ENCODE measurements at places on chromosomes 13 and 19.

DNA sequence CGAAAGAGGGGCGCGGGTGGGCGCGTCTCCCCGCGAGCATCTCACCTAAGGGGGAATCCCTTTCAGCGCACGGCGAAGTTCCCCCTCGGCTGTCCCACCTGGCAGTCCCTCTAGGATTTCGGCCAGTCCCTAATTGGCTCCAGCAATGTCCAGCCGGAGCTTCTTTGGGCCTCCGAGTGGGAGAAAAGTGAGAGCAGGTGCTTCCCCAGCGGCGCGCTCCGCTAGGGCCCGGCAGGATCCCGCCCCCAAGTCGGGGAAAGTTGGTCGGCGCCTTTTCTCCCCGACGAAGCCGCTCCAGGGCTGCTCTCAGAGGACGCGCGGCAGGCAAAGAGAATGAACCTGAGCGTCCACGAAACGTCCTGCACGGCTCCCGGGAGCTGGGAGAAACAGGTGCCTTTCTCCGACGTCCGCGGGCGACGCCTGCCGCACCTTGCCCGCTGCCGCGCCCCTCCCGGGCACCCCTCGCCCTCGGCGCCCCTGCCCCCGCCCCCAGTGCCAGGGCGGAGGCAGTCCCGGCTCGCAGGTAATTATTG is 366 bp upstream of the KL start:
- no peak for DNase-seq

- no peak for DNase-seq
These were observed 790 bp upstream of the SUGT1 start for GRCh38 chr13:52651897-52652195.

- no peak for DNase-seq
These were observed 20.0 kb downstream of the ENOX1 start for GRCh38 chr13:43766725-43767124.

DNA sequence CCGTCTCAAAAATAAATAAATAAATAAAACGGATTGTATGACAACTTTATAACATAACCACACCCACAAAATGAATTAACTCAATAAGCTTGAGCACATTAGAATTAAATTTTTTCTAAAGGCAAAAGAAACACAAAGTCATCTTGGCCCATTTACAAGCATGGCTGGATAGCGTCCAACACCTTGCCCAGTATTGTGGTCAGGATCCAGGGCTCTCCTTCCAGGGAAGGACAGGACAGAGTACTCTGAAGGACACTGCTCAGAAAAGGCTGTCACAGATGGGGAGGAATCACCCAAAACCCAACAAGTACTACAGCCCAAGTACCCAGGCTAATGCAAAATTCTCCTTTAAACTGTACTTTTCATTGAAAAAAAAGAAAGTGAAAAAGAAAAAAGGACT is 27.1 kb downstream of the SUGP2 start:
- DNase-seq = no peak

DNA sequence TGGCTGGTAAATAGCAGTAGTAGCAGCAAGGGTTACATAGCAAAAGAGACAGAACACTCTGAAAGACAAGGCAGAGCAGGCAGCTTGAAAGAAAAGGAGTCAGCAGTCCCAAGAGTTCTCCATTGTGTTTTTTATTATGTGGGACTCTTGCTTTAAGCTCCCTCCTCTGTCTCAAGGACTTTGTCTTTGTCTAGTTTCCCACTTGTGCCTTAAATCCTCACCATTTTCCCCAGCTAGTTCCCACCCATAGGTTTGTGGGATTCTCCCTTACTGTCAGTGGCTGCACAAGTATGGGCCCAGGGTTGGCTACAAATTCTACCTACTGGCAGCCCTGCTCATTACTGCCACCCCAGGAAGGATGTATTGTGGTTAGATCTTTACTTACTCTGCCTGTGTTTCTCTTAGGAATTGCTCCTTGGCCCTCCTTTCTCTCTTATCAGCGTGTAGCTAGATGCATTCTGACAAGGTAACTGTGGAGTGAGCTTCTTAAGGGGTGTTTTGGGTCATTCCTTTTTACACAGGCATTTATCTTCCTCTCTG is 413.4 kb upstream of the PCDH9 start:
- no peak for DNase-seq

DNA sequence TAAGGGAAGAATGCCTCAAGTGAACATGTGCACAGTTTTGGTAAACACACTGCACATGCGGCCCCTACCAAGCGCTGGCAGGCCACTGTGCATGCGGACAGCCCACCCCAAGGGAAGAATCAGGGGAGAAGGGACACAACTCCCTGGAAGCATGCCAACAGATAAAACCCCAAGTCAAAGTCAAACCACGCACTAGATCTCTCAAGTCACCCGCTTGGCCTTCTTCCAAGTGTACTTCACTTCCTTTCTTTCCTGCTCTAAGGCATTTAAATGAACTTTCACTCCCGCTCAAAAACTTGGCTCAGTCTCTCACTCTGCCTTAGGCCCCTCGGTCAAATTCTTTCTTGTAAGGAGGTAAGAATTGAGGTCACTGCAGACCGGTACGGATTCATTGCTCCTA is 4.6 kb upstream of the RFXAP start:
- DNase-seq = no peak

DNA sequence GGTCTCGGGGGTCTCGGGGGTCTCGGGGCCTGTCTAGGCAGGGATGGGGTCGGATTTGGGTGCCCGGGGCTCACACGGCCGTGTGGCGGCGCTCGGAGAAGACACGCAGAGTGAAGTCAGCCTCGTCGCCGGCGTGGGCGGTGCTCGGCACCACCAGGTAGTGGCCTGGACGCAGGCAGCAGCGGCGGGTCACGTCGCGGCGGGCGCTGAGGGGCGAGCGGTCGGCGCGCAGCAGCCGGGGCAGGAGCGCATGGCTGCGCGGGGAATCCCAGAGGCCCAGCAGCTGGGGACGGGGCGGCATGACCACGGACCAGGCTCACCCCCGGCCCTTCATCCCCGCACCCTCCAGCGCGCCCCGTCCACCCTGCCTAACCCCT is 8.2 kb downstream of the CAPN12 start:
- DNase-seq = no peak

DNA sequence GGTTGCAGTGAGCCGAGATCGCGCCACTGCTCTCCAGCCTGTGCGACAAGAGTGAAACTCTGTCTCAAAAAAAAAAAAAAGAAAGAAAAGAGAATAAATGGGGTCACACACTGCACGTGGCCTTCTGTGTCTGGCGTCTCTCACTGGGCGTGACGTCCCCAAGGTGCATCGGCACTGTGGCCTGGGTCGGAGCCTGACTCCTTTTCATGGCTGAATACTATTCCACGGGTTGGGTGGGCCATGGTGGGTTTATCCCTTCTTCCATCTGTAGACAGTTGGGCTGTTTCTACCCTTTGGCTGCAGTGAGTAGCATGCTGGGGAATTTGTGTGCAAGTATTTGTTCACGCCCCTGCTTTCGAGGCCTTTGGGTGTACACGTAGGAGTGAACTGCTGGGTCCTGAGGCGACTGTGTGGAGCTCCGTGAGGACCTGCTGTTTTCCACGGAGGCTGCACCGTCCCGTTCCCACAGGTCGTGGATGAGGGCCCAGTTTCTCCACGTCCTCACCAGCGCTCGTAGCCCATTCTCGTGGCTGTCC is 8.3 kb upstream of the MISP start:
- no peak for DNase-seq

- no peak for DNase-seq
These were observed 11.5 kb downstream of the MYH14 start for GRCh38 chr19:50214699-50215543.

- DNase-seq = no peak
These were observed 10.3 kb downstream of the PDE4A start for GRCh38 chr19:10430505-10431253.

DNA sequence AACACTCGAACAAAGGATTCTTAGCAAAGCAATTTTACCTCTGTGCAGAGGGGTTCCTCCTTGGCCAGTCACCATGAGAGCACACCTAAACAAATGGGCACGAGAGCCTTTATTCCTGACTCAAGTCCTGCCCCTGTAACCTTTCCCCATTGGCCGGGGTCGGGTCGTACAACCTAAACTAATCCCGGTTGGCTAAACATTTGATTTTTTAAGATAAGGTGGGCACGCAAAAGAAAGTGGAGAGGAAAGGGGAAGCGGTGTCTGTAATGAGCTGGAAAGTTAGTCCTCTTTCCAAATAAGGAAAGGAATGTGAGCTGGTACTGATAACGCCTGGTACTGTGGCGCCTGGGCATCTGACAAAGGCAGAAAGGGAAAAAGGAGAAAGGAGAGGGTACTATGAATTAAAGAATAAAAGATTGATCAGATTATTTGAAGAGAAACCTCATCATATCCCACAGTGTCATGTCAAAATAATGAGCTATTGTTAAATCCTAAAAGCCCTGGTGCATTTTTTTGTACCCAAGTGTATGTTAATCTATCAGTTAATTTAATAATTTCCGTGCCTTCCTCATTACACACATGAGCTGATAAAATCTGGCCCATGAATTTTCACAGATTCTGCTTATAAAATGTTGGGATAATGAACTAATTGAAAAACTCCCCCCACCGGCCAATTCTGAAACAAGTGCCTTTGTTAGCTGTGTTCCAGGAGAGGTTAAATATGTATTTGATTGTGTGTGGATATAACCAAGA is 335.7 kb downstream of the RFC3 start:
- no peak for DNase-seq

DNA sequence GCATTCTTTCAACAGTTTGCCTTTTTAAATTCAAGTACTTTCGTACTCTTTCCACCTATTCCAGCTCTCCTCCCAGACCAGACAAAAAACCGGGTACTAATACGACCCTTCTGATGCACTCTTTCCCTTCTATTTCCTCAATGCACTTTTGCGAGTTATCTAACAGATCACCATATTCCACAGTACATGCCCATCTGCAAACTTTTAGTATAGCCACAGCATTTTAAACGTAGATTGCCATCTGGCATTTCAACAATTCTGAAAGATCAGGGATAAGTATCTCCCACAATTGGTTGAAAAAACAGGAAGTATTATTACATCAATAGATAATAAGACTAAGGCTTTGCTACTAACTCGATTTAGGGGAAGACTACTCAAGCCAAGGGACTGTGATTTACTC is 31.5 kb downstream of the RBM26 start:
- no peak for DNase-seq

DNA sequence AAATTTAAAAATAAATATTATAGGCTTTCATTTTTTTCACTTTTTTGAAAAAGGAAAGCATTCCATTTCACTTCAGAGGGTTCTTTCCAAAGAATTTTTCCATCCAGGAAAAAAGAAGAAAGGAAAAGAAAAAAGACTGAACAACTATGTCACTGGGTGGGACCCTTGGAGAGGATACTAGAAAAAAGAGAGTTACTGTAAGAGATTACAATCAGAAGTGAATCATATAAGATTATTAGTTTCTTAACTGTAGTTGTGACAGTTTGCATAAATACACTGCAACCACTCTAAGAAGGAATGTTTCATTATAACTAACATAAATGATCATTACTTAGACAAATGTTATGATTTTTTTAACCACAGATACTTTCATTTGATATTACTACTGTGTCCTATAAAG is 87.8 kb downstream of the KLF12 start:
- no peak for DNase-seq

- DNase-seq = no peak
These were observed 1183.9 kb downstream of the DIAPH3 start for GRCh38 chr13:58979851-58980250.

GRCh38 chr19:31515931-31516330 is 166.7 kb upstream of the TSHZ3 start:
- no peak for DNase-seq

GRCh38 chr19:56917998-56918397 is 77.5 kb upstream of the PEG3 start:
- DNase-seq = no peak

- no peak for DNase-seq
These were observed 30.5 kb downstream of the STK24 start for GRCh38 chr13:98546402-98546801.

GRCh38 chr19:13887018-13887436 is 10.1 kb downstream of the NANOS3 start:
- DNase-seq = no peak

DNA sequence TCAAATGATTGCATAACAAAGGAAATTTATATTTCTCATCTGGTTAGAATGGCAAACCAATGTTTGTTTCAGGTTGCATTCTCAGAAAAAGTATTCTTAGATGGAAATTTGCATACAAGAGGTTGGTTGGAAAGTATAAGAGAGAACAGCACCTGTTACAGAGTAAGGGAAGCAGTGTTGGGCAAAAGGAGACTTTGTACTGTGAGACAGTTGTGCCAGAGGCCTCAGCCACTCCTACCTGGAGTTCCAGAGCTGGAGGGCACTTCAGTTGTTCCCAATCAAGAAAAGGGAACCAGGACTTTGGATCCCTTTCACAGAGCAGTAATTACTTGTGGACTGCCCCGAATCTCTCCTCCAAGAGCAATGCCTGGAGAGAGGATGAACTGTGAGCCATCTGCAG is 81.8 kb downstream of the SPRY2 start:
- no peak for DNase-seq

- DNase-seq = no peak
These were observed 38.3 kb upstream of the KCTD4 start for GRCh38 chr13:45238945-45239795.

DNA sequence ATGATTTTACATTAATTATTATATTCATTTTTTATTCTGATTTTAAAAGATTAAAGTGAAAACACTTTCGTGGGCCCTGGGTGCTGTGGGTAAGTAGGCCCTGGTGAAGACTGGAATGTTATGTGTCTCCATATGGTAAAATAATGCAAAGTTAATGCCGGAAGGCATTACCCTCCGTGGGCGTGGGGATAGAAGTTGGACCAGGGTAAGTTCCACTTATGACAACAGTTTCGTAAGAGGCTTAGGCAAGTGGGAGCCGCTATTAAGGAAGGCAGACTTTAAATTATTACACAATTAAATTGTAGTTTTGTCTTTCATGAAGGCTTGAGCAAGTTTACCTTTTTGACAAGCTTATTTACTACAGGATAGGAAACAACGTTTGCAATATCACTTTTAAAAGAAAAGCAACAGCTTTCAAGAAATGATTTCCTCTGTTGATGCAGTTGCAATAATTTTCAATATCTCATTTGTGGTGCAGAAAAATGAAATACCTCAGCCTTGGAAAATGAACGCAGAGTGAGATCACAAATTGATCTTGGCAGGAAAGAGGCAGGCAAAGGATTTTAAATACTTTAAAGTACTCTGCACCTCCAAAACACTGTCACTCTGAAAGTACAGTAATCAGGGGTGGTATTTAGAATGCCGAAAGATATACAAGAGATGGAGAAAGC is 310.6 kb downstream of the DCT start:
- DNase-seq = no peak

DNA sequence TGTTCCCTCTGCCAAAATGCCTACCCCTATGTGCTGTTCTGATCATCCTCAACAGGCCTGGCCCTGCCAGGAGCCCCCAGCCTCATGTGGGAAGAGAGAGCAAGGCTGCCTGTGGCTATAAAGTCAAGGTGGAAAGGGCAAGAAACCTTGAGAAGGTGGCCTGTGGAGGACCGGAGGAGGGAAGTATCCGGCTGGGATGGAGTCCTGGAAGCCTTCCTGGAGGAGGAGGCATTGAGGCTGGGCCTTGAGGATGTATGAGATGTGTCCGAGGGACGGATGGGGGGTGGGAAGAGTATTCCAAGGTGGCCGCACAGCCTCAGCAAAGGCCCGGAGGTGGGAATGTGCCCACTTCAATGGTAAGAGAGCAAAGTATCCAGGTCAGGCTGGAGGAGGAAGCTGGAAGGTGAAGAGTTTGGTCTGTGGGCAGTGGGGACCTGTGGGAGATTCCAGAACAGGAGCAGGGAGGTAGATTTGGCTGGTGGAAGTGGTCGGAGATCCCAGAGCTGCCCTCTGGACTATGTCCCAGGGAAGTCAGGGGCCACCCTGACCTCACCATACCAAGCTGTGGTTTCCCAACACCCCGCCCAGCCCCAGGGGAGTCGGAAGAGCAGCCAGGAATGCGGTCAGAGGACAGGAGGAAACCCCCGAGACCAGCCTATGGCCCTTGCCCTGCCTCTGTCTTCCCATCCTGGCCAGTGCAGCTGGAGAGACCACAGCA is 3.0 kb upstream of the PLIN4 start:
- DNase-seq = no peak

Measured in smooth muscle cell of the brain vasculature (primary cell).